Activated naive CD4-positive, alpha-beta T cell (primary cell): ENCODE measurements at places on chromosomes 2 and 18.

- no peak for DNase-seq
Measured at GRCh38 chr18:13422541-13423147, 204.1 kb downstream of the LDLRAD4 start.

DNA sequence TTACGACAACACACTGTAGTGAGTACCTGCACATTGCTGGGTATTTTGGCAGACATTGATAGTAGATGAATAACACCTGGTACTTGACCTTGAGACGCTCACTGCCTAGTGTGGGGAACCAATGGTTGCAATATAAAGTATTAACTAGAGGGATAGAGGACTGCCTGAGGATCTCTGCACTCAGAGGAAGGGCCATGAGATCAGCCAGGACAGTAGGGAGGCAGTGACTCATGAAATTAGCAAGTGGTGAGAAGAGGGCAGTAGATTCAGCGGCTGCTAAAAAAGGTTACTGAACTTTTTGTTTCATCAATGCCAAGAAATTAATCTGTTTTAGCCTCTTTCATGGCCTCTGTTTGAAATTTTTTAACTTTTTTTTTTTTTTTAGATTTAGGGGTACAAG, 250.8 kb upstream of the TCF4 start:
- DNase-seq, result no peak

GRCh38 chr2:24435391-24436316, 55.4 kb upstream of the NCOA1 start:
- no peak for DNase-seq

DNA sequence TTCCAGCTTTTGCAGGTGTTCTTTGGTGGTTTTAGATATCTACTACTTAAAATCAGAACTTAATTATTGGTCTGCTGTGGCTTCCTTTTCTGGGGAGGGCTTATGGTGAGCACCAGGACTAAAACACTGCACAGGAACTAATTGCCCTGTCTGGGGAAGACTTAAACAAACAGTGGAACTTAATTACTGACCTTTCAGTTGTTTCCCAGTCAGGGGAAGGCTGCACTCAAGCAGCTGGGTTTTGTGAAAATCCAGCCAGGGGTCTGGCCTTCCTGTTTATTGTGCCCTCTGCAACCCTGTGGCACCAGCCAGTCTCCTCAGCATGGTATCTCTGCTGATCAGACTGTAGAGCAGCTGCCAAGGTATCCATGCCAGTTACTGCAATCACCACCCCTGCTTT, 398.2 kb downstream of the ADCYAP1 start:
- no peak for DNase-seq

DNA sequence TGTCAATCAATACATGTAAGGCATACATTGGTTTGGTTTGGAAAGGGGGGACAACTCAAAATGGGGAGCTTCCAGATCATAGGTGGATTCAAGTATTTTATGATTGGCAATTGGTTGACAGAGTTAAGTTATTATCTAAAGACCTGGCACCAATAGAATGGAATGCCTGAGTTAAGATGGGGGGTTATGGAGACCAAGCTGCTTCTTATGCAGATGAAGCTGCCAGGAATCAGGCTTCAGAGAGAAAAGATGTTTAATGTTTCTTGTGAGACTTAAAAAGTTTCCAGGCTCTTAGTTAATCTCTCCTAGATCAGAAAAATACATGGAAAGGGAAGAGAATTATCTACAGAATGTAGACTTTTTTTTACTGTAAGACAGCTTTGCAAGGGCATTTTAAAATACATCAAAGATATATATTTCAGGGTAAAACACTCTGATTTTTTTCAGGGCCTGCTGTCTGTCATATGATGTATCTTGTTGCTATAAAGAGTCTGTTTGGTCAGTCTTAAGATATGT, 1343.2 kb upstream of the LRRTM1 start:
- no peak for DNase-seq

- DNase-seq, result peak; percentile 27
Measured at GRCh38 chr2:231104115-231104713, 20.6 kb downstream of the HTR2B start.

- DNase-seq, result no peak
Measured at GRCh38 chr2:121090088-121090715, 194.8 kb downstream of the TFCP2L1 start.

GRCh38 chr2:33492399-33493134, 16.1 kb downstream of the RASGRP3 start:
- DNase-seq, result no peak

DNA sequence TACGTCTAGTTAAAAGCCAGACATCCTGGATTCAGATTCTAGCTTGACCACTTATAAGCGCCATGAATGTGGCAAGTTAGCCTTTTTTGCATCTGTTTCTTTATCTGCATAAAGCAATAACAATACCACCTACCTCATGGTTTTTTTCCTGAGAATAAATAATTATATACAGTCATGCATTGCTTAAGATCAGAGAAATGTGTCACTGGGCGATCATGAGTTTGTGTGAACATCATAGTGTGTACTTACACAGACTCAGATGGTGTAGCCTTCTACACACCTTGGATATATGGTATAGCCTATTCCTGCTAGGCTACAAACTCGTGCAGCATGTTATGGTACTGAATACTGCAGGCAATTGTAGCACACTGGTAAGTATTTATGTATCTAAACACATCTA, 84.7 kb upstream of the PELI1 start:
- DNase-seq, result no peak

DNA sequence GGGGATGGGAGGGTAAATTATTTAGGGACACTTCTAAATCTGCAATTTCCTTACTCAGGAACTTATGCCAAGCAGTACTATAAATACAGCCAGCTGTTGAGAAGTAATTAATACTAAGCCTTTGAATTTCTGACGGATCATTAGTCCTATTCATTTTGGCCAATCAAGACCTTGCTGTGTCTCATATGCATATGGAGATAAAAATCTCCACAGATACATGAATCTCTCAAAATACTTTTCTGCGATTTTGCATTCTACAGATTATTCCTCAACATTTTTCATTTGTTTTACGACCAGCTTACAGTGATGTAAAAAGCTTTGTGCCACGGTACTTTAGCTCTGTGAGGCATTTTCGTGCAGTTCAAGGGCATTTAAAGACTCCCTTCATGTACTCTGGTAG, 16.7 kb downstream of the LANCL1 start:
- DNase-seq, result no peak

GRCh38 chr2:31765078-31765945, 184.6 kb upstream of the SRD5A2 start:
- no peak for DNase-seq

- no peak for DNase-seq
Measured at GRCh38 chr2:239306274-239307220, 94.3 kb downstream of the HDAC4 start.

DNA sequence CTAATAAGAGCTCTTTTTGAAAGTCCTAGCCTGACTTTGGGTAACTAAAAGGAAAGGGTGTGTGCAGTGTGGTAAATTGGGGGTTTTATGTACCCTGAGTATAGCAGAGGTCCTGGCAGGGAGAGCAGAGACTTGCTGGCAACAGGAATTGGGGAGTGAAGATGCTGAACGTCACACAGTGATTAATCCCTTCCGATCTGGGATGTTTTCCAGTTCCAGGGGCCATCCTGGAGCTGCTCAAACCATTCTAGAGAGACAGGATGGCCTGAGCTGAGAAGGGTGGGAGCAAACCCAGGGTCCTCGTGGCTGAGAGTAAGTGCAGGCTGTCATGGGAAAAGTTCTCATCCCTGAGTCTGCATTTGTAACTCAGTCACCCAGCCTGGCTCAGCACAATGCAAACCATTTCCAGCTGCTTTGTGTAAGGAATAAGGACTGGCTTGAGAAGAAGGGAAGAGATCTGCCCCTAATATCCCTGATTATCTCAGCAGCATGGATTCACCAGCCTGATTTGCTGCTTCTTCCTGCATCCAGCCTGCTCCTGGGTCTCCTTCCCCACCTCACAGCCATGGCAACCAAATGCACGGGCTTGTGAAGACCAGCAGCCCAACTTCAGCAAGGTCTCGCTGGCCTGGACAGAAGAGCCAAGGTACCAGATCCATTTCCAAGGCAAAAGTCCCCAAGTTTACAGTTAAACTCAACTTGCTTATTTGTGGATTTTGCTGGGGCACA, 47.1 kb upstream of the CELF4 start:
- DNase-seq, result no peak

DNA sequence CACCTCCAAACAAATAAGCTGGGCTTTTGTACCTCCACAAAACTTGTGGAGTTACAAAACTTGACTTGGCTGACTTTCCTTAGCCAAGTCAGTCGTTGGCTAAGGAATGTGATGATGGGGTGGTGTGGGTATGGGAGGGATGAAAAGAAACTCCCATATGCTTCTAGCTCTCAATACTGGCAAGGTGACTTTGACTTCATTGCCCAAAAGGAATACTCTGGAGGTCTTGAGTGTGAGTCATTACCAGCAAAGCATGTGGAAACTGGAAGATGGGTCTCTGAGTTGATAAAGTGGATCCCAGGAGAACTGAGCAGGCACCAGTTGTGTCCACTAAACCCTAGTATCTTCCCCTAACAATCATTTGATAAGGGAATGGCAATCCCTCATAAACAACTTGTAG, 226.7 kb downstream of the GULP1 start:
- no peak for DNase-seq

GRCh38 chr2:216842636-216843035, 17.2 kb downstream of the TNP1 start:
- DNase-seq, result no peak

DNA sequence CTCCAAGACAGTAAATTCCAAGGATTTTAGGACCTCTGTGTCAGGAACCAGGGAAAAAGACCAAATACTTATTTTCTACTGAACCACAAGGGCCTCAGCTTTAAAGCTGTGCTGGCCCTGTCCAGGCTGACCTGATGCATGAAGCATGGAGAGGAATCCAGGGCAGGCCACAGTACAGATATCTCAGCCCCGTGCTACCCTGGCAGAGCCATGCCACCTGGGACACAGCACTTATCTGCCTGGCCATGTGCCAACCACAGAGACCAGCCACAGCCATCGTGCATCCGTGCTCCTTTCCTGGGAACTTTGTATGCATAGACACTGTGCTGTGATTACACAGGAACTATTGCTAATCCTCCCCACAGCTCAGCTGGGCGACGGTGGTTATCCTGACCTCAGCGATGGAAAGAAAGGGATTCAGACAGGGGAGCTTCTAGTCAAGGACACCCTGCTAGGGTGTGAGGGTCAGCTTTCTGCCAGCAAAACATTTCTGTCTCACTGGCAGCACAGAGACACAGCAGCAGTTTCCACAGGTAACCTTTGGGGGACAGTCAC, 687.4 kb upstream of the ID2 start:
- DNase-seq, result no peak

GRCh38 chr2:42336361-42336965, 24.6 kb downstream of the COX7A2L start:
- DNase-seq, result no peak

DNA sequence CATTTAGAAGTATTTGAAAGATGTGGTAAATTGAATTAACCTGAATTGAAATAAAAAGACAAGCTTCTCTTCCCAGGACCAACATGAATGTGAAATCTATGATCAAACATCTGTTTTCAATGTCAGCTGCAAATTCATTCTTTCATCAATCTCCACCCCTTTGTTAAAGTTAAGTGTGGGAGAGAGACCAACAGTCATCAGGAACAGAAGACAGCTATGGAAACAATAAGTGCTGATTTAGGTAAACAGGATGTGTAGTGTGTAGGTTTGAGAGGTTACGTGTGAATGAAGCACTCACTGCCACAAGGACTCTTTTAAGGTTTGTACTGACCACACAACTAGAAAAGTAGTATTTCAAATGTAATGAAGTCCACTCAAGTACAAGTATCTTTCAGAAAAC, 1659.8 kb upstream of the CELF4 start:
- DNase-seq, result no peak

DNA sequence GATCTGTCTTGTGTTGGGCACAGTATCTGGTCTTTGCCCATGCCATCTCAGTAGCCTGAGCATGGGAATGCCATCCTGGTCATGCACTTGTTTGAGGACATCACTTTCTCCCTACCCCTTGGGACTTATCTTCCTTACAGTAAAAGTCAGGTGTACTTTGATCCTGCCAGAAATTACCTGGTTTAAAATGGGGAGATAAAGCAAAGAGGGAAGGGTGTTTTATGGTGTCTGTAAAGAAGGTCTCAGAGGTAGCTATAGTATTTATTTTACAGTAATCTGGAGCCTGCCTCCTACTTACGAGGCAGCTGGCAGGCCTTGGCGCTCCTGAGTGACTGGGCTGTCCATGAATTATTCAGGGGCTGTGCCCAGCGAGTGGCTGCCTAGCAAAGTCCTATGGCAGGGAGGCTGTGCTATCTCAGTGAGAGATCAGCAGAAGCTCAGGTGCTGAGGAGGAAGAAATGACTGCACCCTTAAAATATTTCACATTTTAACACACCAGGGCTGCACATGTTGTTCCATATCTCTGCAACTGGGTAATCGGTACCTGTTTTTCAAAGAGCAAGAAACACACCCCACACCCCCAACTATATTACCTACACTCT, 93.9 kb downstream of the SPTBN1 start:
- DNase-seq, result no peak

GRCh38 chr18:70149616-70150301, 55.7 kb downstream of the RTTN start:
- no peak for DNase-seq

DNA sequence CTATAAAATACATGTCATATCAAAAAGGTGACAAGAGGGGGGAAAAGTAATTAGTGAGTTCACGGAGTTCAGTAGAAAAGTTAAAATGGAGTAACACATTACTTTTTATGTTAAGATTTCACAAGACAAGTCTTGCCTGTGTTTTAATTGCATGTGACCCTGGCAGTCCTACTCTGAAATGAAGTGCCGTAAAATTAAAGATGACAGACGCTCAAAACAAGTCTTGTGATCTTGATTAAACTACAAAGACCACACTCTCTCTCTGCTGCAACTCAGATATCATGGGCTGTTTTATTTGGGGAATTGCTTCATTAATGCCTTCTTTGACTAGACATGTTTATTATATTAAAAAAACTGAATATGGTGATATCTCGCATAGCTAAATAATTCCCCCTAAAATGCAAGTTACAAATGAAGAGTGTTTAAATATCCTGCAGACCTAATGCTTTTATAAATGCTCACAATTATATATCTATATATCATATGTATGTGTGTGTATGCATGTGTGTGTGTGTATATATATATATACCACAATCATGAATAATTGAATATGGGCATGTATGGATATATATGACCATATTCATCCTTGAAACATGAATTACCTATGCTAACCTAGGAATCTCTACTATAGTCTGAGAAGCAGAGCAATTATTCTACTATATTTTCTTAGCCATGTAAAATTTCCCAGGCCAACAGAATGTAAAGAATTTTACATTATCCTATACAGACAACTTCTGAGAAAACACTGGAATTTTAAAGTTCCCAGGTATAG, 647.5 kb downstream of the ARHGAP15 start:
- DNase-seq, result no peak

DNA sequence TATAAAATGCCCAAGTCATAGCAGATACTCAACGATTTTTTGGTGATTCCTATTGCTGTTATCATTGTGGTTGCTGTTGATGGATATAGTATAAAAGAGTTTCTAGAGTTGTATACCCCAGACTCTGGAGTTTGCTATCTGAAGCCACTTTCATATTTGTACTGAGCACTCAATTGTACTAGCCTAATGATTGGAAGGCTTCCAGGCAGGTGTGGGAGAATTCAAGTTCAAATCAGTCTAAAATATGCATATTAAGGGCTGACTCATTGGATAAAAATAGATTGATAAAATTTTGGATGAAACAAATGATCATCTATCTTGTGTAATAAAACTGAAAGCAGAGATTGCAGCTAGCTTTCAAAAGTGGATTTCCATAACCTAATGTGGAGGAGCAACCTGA, 122.9 kb downstream of the NEB start:
- no peak for DNase-seq

GRCh38 chr2:159633219-159633618, 16.9 kb upstream of the BAZ2B start:
- no peak for DNase-seq

- peak; percentile 79 for DNase-seq
Measured at GRCh38 chr2:24360050-24360962, at the start of gene ITSN2. ITSN2 (minus strand) TSS chr2:24360536; CDS start chr2:24328082, 32,454 bp downstream.
